Stimulated activated CD8-positive, alpha-beta memory T cell treated with anti-CD3 and anti-CD28 coated beads, Interleukin-15, amount 100 ng/mL, for 24 hours (primary cell): ENCODE measurements at places on chromosomes 3 and 15.

DNA sequence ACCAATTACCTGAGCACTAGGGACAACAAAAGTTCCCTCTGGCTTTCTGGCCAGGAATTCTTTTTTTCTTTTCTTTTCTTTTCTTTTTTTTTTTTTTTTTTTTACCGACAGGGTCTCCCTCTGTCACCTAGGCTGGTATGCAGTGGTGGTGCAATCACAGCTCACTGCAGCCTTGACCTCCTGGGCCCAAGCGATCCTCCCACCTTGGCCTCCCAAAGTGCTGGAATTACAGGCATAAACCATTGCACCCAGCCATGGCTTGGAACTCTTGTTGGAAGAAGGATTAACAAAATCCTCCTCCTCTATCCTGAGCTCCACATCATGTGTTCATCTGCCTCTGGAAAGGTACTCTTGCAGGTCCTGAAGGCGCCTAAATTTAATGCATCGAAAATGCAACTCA, 2.9 kb upstream of the LTF start:
- DNase-seq: no peak

GRCh38 chr3:23712656-23713559, 92.8 kb upstream of the UBE2E1 start:
- DNase-seq: no peak

DNA sequence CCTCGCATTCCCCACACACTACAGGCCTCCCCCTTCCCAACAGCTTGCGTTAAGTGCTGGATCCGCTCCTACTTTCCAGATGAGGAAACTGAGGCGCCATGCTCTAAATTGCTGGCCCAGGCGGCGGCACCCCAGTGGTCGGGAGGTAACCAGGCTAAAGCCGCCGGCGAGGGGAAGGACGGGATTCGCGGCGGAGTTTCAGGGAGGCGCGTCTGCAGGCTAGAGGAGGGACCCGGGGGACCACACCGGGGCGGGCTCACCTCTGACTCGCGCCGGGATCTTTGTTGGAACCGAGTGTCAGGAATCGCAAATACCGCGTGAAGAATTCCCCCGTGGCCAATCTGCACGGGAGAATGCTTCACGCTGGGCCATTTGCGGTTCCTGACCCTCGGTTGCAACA, 24.6 kb upstream of the PTPN23 start:
- DNase-seq: no peak

- no peak for DNase-seq
Observed at GRCh38 chr15:84773716-84774115, 25.3 kb downstream of the ZNF592 start.

- no peak for DNase-seq
Observed at GRCh38 chr3:111850537-111850936, 8.5 kb upstream of the PHLDB2 start.
